ENCODE measurements at places on chromosomes 16 and 17.

GRCh38 chr17:35052780-35053179, 10.7 kb downstream of the RFFL start:
- DNase-seq: no peak

DNA sequence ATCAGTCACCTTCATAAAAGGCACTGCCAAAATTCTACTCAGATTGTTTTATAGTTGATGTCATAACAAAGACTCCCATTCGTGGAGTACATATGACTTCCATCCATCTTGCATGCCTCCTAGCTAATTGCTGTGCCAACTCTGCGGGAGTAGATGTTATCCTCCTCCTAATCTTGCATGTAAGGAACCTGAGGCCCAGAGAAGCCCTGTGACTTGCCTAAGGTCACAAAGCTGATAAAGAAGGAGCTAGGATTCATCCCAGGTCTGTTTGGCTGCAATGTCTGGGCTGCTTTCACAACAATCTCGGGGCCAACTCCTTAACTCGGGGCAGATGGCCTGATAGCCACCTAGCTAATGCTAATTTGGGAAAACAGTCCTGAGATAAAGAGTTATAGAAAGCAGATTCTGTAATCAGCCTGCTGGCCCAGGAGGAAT, 87.3 kb downstream of the YPEL2 start:
- DNase-seq: no peak

DNA sequence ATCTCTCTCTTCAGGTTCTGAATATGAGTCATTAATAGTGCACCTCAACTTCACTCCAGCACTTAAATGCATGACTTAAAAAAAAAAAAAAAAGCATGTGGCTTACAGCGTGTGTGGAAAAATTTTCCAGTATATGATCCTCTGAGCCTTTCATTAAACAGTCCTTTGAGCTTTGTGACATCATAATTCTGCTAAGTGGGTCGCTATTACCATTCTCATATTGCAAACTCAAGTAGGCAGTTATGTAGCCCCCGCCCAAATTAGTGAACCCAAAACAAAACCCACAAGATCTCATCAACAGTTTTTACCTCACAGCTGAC, 672 bp downstream of the CMTR2 start:
- DNase-seq: no peak

GRCh38 chr17:42754782-42755181, 6.2 kb upstream of the RAMP2 start:
- no peak for DNase-seq

DNA sequence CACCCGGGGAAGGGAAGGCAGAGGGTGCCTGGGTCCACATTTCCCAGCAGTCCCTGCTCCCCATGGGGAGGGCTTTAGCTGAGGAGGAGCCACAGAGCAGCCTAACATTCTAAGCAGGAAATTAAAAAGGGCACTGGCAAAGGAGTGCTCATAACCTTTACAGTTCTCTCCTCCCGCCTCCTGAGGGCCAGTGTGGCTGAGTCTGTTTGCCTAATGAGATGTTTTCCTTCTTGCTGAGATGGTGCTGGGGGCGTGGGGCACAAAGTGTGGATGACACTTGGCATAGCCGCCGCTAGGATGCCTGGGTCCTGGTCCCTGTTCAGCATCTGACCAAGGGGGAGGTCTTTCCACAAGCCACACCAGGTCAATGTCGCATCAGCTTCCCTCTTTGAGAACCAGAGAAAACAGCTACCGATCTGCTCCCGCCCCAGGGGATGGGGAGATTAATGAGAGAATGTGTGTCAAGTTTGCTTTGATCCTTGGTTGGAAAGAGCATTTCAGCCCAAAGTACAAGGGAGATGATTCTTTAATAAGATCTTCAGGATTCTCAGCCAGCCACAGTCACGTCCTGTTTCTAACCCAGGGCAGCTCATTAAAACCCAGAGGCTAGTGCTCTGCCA, 5.8 kb downstream of the KIF18B start:
- no peak for DNase-seq

GRCh38 chr16:54324716-54325115, 38.1 kb upstream of the IRX3 start:
- no peak for DNase-seq

GRCh38 chr16:27452569-27453493, 50.9 kb downstream of the IL21R start:
- DNase-seq: no peak

- DNase-seq: no peak
Observed at GRCh38 chr16:87924811-87925670, 11.3 kb downstream of the CA5A start.

GRCh38 chr17:49873466-49873865, 25.6 kb upstream of the TAC4 start:
- DNase-seq: no peak
